KG1 (cell line): ENCODE measurements at places on chromosomes 3 and 15.

DNA sequence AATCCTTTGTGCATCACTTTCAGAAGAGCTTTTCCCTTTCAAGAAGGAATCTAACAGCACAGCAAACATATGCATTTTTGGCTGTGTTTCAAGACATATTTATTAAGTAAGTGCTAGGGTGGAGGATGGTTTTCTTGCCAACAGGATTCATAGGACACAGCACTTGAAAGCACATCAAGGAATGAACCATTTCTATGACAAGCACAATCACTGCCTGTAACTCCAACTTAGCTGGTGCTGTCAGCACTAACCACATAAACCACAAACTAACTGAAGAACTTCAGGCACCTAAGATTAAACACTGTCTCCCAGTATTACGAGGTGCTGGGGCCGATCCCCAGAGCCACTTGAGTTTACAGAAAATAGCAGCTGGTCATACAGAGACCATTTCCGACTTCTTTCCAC is 35.4 kb upstream of the SPRED1 start:
- no peak for DNase-seq

DNA sequence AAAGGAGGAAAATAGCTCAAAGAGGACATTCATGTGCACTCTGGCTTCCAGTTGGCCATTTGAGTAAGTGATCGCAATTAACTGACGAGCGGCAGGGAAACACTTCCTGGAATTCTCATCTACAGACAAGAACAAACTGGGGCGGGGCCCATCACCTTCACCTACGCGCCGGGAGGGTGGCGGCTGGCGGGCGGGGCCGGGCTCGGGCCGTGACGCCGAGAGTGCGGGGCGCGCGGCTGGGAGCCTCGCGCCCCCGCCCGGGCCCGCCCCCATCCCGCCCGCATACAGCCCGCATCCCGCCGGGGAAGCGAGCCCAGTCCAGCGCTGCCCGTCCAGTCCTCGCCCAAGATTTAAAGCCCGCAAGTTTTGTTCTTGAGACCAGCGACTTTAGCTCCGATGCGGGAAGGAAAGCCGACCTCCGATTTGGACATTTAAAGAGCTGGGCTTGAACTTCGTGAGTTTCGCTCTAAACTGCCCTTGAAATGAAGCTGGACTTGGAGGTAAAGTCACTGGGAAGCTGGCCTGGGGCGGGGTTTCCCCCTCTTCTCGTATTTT is at the start of gene B3GNT5:
Gene B3GNT5, plus strand, starts transcription at position 281 of the 555 bp plus-strand sequence. CDS start 16,546 bp downstream, outside the sequence.
- peak; percentile 51 for DNase-seq

DNA sequence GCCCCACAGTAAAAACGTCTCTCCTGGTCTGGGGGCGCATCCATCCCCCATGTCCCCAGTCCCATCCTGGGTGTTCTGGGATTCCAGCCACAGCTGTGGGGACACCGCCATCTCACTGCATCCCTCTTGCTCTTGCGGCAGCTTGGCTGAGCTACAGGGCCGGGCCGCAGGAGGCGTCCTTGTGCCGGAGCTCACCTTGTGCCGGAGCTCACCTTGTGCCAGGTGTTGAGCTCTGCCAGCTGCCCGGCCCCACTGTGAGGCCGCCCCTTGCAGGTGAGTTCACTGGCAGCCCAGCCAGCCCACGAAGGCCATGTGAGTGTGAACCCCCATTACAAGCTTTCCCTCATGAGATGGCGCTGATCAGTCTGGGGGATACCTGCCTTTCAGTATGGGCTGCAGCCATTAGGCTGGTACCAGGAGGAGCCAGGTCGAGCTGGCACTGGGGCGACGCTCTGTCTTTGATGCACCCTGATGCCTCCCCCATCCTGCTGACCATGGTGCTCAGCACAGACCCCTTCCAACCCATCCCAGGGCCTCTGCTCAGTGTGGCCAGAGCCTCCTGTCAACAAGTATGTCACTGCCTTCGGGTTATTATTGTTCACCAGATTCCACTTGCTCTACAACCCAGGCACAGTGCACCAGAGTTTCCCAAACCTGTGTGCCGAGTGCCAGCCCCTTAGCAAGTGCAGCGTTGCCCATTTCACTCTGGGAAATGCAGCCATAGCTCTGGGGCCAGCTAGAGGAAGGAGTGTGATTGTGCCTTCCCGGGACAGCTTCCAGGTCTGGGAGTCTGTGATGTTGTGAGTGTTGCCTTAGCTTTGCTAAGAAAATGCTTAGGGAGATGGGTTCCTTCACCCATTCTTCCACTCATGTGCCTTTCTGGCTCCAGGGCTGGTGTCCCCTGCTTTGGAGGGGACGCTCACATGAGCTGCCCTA is 105.7 kb downstream of the APBA2 start:
- DNase-seq, result no peak

DNA sequence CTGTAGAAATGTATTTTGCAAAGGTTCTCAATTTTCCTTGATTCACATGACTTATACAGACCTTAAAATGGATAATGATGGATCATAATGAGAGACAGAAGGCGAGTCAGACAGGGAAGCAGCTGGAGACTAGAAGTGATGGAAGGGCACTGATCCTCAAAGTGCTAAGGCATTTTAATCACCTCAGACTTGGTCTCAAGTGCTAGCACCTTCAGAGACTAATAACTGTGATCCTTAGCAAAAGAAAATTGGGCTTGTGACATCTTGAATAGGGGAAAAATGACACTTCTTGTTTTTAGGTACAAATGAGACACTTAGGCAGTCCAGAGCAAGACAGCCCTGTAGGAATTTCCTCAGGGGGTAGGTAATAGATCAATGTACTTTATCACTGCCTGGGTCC is 1011.7 kb downstream of the SQOR start:
- DNase-seq, result no peak

DNA sequence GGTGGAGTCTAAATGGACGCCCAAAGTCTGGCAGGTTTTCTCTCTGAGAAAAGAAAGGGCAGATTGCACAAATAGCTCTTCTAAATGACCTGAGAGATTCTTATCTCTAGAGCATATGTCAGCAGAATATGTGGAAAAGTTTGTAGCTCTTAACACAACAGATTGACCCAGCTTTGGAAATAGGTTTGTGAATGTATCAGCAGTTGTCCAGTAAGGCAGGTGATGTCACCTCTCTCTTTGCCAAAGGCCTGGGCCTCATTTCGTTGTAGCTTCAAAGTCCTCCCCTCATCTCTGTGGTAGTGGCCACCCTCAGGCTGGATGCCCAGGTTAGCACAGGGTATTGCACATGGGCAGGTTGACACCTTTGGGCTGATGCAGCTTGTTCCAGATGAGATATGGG is 36.0 kb downstream of the PDIA5 start:
- DNase-seq, result no peak

DNA sequence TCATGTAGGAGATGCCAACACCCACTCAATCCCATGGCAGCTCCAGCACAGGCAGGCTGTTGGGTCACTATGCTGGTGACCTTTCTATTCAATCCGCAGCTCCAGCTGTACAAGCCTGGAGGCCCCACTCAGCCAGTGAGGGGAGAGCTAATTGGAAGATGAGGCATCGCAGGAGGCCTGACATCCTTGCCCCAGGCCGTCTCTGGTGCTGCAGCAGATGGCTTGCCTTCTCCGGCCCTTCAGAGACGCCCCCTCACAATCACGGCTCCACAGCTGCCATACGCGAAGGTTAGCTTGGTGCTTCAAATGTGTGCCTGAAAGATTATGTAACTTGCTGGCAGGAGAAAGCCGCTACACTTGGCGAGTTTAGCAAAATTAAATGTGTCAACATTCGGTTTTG is 104.2 kb upstream of the CLSTN2 start:
- no peak for DNase-seq

- DNase-seq, result no peak
Measured at GRCh38 chr3:183188895-183189462, 26.4 kb upstream of the LAMP3 start.

DNA sequence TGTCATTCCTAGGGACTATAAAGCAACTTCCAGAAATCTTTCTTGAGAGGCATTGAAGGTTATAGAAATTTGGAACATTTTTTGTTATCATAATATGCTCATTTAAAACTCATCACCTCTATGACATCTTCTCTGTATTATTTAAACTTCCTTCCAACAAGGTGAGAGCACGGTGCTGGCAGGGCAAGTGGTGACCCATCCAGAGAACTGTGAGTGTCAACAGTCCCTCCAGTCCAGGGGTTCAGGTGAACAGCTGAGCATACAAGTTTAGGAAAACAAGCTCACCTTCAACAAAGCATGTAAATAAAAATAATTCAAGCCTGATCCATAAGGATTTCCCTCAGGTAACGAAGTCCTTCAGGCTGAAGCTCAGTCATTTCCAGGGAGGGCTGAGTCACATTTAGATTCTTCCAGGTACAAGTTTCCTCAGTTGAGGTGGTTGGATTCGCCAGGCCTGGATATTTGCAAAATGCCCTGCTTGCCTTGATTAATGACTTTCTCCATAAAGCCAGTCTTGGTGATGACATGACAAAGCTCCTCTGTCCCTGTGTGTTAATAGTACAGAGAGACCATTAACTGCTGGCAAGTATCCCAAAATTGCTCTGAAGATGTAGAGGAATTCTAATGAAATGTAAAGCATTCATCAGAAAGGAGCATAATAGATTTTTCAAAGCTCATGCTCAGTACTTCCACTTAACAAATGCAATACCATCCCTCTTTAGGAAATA is 263.6 kb upstream of the GADL1 start:
- DNase-seq, result no peak

DNA sequence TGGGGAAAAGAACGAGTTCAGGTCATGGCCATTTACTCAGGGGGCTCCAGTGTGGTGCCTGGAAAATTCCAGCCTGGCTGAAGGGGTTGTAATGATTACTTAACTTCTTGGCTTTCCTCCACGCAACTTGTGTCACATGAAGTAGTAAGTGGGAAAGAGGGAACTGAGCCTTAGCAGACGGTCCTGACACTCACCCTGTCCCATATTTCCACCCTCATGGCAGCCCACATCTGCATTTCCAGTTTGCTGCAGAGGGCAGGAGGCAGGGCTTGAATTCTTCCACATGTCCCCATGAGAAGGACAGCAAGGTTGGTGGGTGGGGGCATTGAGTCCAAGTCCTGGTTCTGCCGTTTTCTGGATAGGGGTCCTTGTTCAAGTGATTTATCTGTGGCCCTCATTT is 7.8 kb upstream of the CAMP start:
- no peak for DNase-seq

DNA sequence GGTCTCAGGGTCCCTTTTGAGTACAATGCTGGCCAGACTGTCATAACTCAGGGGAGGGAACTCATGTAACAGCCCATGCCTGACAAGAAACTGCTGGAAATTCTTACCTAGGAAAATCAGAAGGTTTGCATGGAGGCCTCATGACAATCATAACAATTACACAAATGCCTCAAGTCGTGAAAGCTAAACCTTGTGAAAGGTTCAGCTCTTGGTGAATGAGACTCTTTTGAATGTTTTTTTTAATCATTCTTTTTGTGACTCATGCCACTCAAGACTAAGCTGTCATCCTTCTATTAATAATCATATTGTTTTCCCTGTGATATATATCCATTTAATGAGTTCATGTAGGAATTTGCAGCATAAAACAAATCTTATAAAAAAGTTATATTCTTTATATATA is 61.4 kb upstream of the LEKR1 start:
- no peak for DNase-seq

DNA sequence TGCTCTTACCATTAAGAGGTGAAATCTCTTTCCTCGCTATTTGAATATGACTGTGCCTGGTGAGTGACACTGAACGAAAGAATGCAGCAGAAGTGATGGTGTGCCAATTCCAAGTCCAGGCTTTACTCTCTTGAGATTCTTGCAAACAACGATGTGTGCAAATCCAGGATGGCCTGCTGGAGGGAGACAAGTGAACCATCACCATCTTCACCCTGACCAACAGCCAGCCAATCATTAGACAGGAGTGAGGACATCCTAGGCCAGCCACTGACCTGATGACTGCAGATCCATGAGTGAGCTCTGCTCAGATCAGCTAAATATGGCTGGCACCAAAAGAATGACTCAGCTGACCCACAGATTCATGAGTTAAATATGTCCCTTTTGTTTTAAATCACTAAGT is 878.0 kb downstream of the PDCD6IP start:
- DNase-seq, result no peak

DNA sequence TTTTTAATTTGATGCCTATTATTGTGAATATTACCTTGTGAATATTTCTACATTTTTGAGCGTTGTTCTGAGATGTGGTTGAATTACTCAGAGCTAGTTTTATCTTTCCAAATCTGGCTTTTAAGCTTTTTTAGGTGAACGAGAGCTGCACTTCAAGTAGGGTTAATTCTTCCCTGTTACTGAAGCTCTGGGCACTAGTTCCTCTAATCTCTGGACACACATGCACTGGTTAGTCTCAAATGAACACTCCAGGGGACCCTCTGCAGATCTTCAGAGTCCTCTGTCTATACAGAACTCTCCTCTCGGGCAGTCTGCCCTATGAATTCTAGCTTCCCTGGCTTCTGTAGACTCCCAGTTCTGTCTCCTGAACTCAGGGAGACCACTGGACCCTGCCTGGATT is 237.5 kb upstream of the TBC1D5 start:
- no peak for DNase-seq

- no peak for DNase-seq
Measured at GRCh38 chr15:78438619-78439285, 736 bp downstream of the IREB2 start.
